T-helper 1 cell (primary cell): ENCODE measurements at places on chromosomes 1 and 21.

DNA sequence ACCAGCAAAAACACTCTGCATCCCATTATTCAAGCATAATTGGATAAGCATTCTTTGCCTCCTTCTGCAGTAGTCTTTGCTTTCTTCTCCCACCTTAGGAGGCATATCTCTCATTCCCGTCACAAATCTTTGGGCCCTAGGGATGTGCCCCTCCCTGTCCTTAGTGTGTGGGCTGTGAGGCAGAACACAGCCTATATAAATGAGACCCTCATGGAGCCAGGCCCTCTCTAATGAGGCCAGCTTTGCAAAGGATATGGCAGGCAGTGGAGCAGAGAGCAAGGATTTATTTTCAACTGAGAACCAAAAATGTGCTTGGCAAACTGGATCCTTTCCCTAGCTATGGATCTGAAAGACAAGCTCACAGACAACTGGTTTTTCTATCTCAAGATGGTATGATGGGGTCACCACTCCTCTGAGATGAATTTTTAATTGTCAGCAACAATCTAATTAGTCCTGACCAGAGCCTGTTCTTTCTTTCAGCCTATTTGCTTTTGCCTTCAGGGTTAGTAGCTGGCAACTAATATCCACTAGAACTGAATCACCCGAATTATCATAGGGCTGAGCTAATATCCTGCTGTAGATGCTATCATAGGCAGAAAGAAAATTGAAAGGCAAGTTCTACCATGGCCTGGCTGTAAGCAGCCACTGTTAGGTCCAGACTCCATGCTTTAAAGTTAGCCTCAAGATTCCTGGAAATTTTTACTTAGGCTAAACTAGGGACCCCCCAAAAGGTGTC is 134.2 kb downstream of the SYT2 start:
- DNase-seq: no peak

DNA sequence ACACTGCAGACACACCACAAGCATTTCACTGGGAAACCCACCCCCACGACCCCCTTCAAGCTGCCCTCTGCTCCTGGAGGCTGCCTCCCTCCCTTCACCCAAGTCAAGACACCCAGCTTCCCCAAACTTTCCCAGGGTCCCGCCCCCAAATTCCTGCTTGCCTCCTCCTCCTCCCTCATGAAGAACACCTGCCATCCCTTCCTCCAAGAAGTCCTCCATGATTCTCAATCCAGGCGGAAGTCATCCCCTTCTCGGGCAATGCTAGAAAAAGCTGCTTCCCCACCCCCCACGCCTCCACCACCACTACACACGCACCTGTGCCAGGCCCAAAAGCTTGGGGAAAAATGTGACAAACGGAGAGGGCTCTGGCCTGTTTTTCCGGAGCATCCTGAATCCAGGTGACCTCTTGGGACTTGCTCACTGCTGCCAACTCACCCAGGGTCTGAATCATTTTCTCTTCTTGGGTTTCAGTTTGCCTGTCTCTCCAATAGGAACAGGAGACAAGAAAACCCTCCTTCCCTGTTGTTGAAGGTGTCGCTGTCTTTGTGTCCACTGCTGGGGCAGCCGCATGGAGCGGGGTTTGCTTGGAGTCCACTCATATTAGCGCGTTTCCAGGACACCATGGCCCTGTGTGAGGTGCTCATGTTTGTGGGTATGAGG is 101.0 kb upstream of the CASZ1 start:
- DNase-seq: no peak

DNA sequence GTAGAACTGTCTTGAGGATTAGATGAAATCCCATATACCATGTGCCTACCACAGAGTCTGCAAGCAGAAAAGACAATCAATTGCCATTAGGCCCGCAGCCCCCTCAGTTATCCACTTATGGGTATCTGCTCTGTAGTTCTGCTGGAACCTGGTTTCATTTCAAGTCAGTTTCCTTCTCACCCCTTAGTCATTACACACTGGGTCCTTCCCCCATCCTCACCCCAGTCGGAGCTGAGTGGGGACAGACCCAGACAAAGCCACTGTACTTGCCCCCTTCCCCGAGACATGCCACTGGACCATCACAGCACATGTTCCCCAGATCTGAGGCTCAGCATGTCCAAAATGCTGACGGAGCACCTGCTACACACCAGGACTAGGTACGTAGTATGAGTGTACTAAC is 21.2 kb downstream of the PGLYRP3 start:
- no peak for DNase-seq

DNA sequence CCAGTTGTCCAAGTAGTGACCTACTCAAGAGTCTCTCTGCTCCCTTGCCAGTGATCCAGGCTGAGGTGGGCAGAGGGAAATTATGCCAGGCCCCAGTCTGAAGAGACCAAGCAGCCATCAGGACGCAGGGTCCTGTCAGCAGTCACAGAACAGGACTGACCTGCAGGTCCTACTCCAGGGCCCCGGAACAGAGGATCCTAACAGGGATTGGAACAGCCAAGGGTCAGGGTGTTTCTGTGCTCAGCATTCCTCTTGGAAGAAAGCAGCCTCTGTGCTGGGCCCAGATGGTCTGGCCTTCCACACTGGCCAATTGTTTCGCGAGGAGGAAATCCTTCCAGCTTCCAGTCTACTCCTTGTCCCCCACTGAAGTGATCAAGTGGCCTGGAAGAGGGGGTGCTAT is 41.6 kb upstream of the USP1 start:
- no peak for DNase-seq

DNA sequence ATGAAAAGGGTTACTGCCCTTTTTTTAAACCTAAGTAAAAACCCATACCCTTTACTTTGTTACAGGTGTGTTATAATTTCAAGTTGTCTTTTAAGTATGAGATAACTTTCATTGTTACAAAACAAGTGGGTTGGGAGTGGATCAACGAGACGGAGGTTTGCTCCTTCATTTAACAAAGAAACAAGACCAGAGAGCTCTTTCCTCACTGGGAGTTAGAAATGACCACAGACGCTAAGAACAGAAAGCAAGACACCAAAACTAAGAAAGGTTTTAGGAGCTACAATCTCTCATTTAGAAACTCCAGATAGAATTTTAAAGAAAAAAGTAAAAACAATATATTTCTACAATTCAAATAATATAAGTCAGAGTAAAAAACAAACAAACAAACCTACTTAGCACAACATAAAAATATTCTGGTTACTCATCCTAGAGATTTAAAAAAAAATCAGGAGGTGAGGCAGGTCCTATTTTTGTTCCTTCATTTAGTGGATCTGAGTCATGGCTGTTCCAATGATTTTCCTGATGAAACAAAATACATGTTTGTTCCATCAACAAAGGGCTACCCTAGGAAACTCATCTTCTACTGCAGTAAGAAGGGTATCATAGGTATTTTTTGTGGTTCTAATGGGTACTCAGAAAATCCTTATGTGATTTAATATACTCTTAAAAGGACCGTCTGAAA is 33.0 kb downstream of the APP start:
- no peak for DNase-seq

DNA sequence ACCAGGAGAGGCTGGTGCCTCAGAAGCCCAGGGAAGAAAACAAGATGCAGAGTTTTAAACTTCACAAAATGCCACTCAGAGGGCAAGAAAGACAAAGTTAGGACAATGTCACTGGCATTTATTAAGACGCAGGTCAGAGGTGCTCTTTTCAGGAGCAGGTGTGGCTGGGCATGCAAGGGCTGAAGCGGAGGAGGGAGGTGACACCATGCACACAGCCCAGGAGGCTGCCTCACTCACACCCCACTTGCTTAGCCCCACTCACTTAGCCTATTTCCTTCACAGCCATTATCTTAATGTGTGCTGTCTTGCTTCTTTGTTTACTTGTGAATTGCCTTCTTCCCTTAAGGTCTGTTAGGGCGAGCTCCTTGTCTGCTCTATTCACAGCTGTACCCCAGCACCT is 17.2 kb downstream of the HIVEP3 start:
- DNase-seq: no peak
